ENCODE measurements at places on chromosomes 4 and X. TPM values are rescaled to one million over a fixed set of nuclear protein-coding genes. Genes with fewer than 3 reads are reported as not detected.

The MCUB gene
- 63.9 TPM for total RNA-seq

The SMIM14 gene
- 4.7 TPM for total RNA-seq

The MAGEC1 gene
- total RNA-seq, result not detected

The CDS1 gene
- total RNA-seq, result 0.14 TPM

The DCUN1D4 gene
- 48.7 TPM for total RNA-seq

The SPACA5 gene
- total RNA-seq, result not detected

The NUP62CL gene
- total RNA-seq, result 8.1 TPM

The BEND2 gene
- not detected for total RNA-seq

The EDA2R gene
- total RNA-seq, result 9.7 TPM

The PCYT1B gene
- 1.0 TPM for total RNA-seq

The RRH gene
- total RNA-seq, result 0.32 TPM

The RAI2 gene
- 0.29 TPM for total RNA-seq

The TEX13D gene
- 0.18 TPM for total RNA-seq

The RIBC1 gene
- total RNA-seq, result 0.80 TPM

The SMPX gene
- total RNA-seq, result not detected

The CXXC4 gene
- total RNA-seq, result not detected

The TMPRSS11D gene
- not detected for total RNA-seq

The PUDP gene
- 14.1 TPM for total RNA-seq

The PLP1 gene
- not detected for total RNA-seq

The FAM9B gene
- total RNA-seq, result not detected

The RTL3 gene
- not detected for total RNA-seq

The NOX1 gene
- total RNA-seq, result not detected

The CXCL3 gene
- not detected for total RNA-seq

The ARMCX4 gene
- total RNA-seq, result 7.6 TPM

The ARHGAP36 gene
- not detected for total RNA-seq
